ENCODE measurements at places on chromosomes 3 and 15.
A peak's percentile ranks its signal among the peaks of the same experiment; 100 is the strongest.

DNA sequence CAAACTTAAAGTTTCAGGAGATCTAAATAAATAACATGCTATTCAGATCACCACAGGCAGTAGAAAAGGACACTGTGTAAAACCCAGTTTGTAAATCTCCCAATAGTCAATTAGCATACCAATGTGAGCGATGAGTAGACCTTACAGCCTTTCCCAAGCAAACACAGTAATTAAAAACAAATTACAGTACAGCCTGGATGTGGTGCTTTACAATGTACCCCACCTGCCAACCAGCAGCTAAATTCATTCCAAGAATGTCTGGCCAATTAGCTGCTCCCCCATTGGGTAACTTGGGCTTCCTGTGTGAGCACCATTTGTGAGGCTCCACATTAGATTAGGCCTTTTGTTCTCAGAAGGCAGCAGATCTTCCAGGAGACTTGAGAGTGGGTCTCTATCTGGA, 635.0 kb downstream of the TBL1XR1 start:
- no peak for DNase-seq

- no peak for DNase-seq
Measured at GRCh38 chr15:71278989-71279756, 163.9 kb downstream of the THSD4 start.

GRCh38 chr3:26712211-26713026, 89.8 kb downstream of the LRRC3B start:
- no peak for DNase-seq

- DNase-seq, result no peak
Measured at GRCh38 chr15:76168237-76168984, 108.6 kb downstream of the TMEM266 start.

DNA sequence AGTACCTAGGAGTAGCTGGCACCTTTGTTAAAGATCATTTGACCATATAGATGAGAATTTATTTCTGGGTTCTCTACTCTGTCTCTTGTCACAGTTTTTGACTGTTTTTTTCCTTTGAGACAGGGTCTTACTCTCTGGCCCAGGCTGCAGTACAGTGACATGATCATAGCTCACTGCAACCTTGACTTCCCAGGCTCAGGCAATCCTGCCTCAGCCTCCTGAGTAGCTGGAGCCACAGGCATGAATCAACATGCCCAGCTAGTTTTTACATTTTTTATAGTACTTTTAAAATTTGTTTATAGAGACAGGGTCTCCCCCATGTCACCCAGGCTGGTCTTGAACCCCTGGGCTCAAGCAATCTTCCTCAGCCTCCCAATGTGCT, 45.0 kb downstream of the BCL2L10 start:
- DNase-seq, result no peak

GRCh38 chr3:11711876-11712275, 68.2 kb upstream of the VGLL4 start:
- no peak for DNase-seq

DNA sequence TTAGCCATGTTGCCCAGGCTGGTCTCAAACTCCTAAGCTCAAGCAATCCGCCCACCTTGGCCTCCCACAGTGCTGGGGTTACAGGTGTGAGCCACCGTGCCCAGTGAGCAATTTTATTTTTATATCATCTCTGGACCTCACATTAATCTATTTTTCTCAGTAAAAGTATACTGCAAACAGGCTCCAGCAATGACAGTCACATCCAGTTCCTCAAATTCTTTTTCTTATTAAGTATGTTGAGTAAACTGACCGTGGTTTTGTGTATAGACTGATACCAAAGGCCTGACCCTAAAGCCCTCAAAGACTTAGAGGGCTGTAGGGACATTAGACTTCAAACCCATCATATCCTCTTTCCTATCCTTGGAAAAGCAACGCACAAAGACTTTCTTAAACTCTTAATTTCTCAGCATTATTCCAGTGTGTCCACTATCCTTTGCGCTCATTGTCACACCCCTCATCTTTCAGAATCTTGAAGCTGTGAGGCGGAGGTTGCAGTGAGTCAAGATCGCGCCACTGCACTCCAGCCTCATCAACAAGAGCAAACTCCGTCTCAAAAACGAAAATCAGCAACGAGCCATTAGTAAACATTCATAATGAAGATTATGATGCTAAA, 2.0 kb downstream of the NGLY1 start:
- DNase-seq, result no peak

DNA sequence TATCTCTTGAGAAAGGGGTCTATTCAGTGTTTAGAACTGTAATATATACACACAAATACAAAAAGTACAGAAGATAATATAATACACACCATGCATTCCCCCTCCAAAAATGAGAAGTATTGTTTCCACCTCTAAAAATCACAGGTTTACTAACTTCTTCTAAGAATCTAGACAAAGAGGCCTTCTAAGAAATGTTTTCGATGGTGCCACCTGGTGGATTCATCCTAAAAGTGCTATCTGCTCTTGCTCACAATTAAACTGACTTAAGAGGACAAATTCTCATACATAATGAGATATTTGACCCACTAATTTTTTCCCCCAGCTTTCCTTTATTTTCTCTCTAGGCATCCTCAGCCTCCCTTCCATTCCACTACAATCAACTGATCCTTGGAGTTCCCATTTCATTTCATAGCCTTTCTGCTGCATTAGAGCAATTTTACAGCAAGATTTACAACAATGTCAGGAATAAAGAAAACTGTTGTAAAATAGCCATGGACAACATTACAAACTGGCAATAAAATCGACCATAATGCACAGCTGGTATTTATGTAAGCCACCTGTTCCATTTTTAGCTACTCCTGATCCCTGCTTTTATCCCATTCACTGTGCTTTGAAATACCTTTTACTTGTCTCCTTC, 124.6 kb downstream of the ARRDC4 start:
- DNase-seq, result no peak

GRCh38 chr3:12588039-12589009, 31.4 kb downstream of the MKRN2 start:
- no peak for DNase-seq

- no peak for DNase-seq
Measured at GRCh38 chr3:59759298-59760031, 709.6 kb upstream of the CFAP20DC start.

- DNase-seq, result no peak
Measured at GRCh38 chr3:32593903-32594525, 23.4 kb upstream of the DYNC1LI1 start.

- no peak for DNase-seq
Measured at GRCh38 chr3:107205358-107205757, 171.9 kb upstream of the CCDC54 start.

GRCh38 chr15:90419206-90419605, 31.2 kb downstream of the IQGAP1 start:
- DNase-seq, result no peak

DNA sequence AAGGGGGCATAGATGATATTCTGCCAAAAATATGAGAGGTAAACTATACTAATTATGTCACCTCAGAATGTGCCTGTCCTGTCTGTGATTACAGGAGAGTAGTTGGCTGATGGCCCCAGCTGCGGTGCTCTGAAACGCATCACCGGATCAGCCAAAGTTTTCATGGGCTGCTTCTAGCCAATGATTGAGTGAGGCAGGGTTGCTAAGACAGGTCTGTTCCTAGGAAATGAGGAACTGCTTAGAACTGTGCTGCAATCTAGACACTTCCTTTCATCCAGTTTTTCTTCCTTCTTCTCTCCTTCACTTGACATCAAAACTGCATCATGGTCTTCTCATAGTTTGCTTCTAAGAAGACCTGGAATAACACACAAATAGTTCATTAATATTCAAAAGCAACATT, 124.0 kb downstream of the KCNH8 start:
- DNase-seq, result no peak

- DNase-seq, result no peak
Measured at GRCh38 chr3:177236704-177237103, 39.4 kb upstream of the TBL1XR1 start.

DNA sequence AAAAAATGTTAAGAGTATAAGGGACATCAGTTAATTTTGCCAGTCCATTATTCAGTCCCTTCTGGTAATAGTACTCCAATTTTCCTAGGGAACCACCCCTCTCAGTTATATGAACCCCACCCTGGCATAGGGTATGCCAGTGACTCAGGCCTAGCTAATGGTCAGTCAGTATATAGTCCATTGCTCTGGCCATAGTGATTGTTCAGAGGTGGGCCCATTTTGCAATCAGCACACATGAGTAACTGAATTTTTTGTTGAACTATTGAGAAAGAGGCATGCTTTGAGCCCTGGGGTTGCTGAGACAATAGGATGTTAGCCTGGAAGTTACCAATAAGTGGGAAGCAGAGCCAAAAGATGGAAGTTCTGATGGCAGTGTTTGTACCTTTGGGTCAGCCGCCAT, 4.1 kb downstream of the LRCH3 start:
- DNase-seq, result no peak

DNA sequence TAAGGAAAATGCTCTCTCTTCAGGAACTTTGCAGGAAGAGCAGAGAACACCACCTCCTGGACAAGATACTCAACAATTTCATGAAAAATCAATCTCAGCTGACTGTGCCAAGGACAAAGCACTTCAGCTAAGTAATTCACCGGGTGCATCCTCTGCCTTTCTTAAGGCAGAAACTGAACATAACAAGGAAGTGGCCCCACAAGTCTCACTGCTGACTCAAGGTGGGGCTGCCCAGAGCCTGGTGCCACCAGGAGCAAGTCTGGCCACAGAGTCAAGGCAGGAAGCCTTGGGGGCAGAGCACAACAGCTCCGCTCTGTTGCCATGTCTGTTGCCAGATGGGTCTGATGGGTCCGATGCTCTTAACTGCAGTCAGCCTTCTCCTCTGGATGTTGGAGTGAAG, 200.5 kb downstream of the AKAP13 start:
- DNase-seq, result peak; percentile 51

- DNase-seq, result no peak
Measured at GRCh38 chr3:12541625-12542024, 3.7 kb downstream of the MKRN2OS start.

- no peak for DNase-seq
Measured at GRCh38 chr3:55449527-55449926, 37.6 kb downstream of the WNT5A start.

- no peak for DNase-seq
Measured at GRCh38 chr15:25787381-25787780, 75.7 kb downstream of the ATP10A start.

DNA sequence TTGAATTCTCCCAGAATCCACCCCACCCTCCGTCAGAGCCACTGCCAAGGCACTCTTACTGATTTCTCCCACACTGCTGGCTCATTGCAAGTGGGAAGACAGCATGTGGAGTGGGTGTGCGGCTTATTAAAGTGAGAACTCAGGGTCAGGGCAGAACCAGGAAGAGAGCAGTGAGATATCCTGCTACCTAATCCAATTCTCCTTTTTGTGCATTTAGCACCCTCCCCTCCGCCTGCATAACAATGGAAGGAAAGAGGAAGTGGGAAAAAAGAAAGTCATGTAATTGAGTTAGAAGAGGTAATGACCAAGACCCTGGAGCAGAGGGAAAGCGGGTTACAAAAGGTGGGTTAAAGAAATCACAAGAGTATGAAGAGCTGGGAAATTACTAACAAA, 27.8 kb upstream of the PIK3CB start:
- no peak for DNase-seq

- DNase-seq, result peak; percentile 13
Measured at GRCh38 chr15:35078221-35078915, 6.7 kb downstream of the NANOGP8 start.

GRCh38 chr3:114436182-114436581, 142.4 kb downstream of the TIGIT start:
- DNase-seq, result no peak

GRCh38 chr3:37945156-37945806, 45.3 kb upstream of the VILL start:
- DNase-seq, result no peak

DNA sequence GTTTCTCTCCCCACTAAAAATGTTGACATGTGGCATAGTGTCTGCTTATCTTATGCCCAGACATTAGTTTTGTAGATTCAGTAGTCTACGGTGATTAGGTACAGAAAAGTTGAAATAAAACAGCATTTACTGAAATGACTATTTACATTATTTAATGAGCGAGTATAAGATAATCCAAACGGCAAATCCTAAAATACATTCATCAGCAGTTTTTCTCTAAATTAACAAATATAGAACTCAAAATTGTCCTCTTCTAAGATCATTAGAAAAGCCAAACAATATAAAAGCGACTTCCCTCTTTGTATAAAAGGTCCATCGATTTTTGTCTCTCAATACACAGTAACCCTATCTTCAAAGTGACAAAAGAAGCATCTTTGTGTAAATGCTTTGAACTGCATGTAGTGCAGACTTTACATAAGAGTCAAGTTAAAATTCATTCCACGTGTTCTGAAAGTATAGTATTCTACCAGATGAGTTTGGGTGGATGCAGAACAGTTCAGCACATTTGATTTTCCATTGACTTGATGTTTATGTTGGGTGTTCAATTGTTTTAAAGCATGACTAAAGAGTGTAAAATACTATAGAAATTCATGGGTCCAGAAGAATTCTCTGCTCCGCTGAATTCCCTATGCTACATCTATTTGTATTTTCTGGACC, 480.8 kb upstream of the DPH6 start:
- DNase-seq, result no peak

DNA sequence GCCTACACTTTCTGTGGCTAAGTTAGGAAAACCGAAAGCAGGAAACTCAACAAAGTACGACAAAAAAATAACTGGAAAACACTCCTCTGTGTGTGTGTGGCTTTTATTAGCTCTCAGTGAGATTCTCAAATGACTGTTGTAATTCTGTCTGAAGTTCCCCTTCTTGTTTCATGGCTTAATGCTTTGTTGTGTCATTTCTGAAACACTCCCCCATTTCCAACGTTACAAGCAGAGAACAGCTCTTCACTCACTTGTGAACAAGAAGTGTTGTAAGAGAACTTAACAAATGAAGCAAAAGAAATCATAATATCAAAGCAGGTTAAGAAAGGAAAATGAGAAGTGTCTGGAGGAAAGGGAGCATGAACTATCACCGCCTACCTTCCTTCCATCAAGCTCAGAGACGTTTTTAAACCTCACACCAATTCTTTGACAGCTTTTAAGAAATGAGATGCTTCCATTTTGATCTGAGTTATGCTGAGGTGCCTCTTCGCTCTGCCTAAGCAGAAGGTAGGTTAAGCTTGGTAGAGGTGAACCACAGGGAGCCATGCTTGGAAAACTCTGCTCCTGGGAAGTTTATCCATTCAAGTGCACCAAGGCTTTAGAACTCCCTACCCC, 12.4 kb upstream of the SEC62 start:
- no peak for DNase-seq

GRCh38 chr15:52254391-52254790, 41.2 kb downstream of the MYO5C start:
- DNase-seq, result no peak
